Activated naive CD4-positive, alpha-beta T cell treated with anti-CD3 and anti-CD28 coated beads, Interleukin-2, amount 50 U/mL, for 72 hours (primary cell): ENCODE measurements at places on chromosomes 7 and 10.
A peak's percentile ranks its signal among the peaks of the same experiment; 100 is the strongest.

- no peak for DNase-seq
Observed at GRCh38 chr10:28263136-28263857, 39.6 kb downstream of the MPP7 start.

GRCh38 chr7:77657427-77658224 is 38.6 kb upstream of the RSBN1L start:
- peak; percentile 14 for DNase-seq

- no peak for DNase-seq
Observed at GRCh38 chr7:157299613-157300368, 37.0 kb upstream of the DNAJB6 start.

DNA sequence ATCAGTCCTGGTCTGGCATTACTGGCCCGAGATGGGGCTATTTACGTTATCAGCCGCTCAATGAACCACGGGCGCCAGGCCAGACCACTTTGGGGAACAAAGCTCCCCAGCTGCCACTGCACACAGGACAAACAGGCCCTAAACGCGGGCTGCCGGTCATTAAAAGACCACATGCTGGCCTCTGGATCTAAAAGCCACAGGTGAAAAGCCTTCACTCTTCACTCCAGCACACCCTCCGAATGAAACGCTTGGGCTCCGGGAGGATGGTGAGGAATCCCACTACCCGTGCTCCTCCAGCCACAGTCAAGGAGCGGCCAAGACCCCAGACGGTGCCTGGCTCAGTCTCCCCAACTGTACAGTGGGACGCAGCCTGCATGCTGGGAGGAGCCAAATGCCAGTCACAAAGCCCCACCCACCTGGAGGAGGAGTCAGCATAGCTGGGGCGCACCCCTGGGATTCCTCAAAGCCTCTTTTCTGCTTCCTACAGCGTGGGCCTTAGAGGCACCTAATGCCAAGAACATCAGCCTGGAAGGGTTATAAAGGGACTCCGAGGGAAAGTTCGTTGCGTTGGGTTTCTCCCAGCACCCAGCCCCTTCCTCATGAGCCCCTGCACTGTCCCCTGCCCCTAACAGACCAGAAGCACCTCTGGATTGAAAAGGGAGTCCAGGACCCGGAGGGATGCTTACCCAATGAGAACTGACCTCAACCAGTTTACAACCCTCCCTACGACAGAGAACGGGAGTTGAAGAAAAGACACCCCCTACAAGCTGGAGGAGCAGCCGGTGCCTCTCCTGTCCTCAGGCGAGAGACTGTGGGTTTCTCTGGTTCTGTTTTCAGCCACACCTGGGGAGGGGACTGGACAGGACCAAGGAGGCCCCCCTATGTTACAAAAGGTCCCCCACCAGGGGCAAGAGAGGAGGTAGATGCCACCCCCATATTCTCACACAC is 4.7 kb downstream of the PDGFA start:
- DNase-seq: no peak

GRCh38 chr7:27546610-27547009 is 116.1 kb downstream of the HIBADH start:
- DNase-seq: no peak

DNA sequence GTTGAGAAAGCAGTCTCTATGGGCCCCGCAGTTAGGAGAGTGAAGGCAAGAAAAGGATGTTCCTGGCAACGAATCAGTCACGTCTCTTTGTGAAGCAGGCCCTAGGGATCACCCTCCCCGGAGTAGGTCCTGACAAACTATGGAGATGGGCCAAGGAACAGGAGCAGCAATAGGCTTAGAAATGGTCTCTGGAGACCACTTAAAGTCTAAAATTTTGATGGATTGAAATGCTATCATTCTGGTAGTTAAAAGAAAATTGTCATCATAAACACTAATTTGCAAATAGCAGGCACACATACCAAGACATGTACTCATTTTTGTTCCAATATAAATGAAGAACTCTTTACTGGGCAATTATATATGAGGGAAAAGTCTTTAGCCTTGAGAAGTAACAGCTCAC is 123.5 kb downstream of the ITGB8 start:
- no peak for DNase-seq

- DNase-seq: no peak
Observed at GRCh38 chr7:121385800-121386179, 10.3 kb downstream of the FAM3C start.

- DNase-seq: no peak
Observed at GRCh38 chr10:80986596-80986995, 448.9 kb downstream of the SH2D4B start.

DNA sequence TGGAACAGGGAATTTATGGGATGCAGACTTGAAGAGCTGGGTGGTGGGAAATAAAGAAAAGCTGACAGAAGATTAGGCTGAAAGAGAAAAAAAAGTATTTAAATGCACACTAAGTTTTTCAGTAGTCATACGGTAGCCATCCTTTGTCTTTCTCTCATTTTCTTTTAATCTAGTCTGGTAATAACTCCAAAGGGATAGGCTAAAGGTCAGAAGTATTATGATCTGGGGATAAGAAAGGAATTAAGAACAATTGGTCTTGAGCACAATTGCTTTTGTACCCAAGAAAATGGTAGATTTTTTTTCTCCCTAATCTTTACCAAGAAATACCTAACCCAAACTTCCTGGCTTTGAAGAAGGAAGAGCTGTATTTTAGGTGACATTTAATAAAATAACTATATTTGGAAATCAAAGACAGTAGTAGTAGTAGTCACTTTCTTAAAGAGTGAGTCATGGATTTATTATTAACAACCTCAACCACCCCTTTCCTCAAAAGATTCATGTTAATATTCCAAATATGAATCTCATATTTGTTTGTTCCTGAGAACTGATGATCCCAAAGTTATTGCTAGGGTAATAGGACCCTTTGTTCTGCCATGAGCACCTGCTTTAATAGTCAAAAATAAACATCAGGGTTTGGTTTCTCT is 120.2 kb upstream of the ODAD2 start:
- no peak for DNase-seq

- no peak for DNase-seq
Observed at GRCh38 chr10:28295336-28295735, 7.5 kb downstream of the MPP7 start.

DNA sequence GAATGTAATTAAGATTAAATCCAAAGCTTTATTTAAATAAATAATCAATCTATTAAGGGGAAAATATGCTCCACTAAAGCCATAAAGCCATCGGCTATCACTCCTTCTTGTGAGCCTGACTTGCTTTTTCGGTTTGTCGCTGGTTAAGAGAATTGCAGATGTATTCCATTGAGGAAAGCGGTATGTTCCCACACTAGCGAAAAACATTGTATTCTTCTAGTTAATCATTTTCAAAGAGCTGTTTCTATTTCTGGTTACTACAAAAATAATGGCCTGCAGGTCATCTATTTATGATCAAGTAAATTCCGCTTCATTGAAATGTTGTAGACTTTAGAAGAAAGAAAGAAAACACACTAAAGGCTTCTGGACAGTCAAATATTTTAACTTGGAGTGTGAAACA is 173.4 kb downstream of the CACNB2 start:
- no peak for DNase-seq

GRCh38 chr7:10707519-10707918 is 266.2 kb upstream of the PHF14 start:
- no peak for DNase-seq

GRCh38 chr7:135833642-135834041 is 85.0 kb upstream of the FAM180A start:
- no peak for DNase-seq

DNA sequence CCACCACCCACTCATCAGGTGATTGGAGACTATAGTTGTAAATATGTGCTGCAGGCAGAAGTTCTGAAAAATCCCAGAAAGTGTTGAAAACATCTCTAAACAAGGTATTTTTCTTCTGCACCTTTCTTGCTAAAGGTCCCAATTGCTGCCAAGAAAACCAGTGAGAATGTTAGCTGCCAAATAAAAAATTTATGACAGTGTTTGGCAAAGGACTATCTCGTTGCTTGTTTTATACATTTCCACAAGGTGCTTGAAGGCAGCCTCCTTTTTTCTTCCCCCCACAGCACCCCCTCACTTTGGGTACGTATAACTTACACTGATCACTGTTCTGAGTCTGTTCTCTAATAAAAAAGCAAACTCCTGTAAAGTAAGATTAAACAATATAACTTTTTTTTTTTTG is 158.6 kb upstream of the TCF7L2 start:
- DNase-seq: no peak

DNA sequence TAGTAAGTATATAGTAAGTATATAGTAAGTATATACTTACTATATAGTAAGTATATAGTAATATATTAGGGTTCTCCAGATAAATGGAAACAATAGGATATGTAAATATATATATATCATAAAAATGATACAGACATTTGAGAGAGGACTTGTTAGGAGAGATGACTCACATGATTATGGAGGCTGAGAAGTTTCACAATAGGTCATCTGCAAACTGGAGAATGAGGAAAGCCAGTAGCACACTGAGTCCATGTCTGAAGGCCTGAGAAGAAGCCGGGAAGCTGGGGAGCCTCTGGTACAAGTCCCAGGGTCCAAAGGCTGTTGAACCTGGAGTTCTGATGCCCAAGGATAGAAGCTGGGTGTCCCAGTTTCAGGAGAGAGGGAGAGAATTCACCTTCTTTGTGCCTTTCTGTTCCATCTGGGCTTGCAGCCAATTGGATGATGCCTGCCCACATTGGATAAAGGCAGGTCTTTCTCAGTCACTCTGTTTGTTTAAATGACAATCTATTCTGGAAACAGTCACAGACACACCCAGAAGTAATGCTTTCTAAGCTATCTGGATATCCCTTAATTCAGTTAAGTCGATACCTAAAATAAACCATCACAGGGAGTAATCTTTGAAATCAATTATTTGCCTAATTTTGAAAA is 205.5 kb upstream of the CDC14C start:
- DNase-seq: no peak

DNA sequence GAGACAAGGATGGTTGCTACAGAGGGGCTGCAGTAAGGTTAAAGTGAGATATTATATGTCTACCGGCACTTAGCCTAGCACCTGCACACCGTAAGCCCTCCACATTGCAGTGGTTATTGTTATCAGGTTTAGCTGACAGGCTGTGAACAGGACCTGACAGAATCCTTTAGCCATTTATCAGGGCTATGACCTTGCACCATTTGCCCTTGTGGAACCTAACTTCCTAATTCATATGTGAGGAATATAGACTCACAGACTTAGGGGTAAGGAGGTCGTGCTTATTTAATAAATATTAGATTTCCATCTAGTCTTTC is 10.1 kb downstream of the NCOA4 start:
- no peak for DNase-seq

DNA sequence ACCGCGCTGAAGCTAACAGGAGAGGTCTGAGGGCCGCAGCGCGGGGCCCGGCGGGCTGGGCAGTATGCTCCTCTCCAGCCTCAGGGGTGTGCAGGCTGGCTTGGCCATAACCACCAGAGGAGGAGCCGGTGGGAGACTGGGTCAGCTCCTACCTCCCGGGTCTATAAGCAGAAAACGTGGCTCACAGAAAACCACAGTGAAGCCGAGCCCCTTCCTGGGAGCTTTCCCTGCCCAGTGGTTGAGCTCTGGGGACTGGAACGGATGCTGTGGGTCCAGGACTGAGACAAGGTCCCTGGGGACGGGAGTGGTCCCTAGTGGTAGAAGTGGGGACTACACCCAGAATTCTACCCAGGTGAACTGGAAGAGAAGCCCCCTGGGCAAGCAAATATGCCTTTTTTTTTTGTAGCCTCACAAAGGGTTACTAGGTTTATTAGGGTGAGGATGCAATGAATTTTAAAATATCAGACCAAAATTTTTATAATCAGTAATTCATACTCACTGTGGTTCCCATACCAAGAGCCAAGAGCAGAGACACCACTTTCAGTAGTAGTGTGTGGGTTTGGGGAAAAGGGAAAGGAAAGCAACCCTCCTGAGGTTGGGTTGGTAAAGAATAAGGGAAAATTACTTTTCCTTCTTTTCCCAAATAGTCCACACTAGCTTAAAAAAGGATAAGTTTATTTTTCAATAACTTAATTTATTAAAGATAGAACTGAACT is 67.9 kb upstream of the PRKCQ start:
- DNase-seq: peak; percentile 76

- DNase-seq: no peak
Observed at GRCh38 chr7:30335763-30336487, 51.5 kb downstream of the ZNRF2 start.

- DNase-seq: no peak
Observed at GRCh38 chr7:114217026-114217806, 197.4 kb upstream of the FOXP2 start.

GRCh38 chr10:128594688-128595087 is 468.5 kb upstream of the MKI67 start:
- no peak for DNase-seq

DNA sequence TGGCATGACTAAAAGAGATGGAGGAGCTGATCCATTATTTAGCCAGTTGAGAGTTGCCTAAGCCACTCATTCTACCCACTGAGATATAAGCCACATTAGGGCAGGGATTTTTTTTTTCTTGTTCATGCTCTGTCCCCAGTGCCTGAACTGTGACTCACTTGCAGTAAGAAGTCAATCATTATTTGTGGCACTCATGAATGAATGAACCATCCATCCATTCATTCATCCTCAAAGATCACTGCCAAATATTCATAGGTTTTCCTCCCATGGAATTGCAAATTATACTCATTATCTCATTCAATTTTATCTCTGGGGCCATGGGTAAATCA is 22.8 kb upstream of the ARID5B start:
- DNase-seq: no peak

GRCh38 chr7:43735403-43735801 is 6.1 kb upstream of the COA1 start:
- DNase-seq: no peak

GRCh38 chr7:152399344-152399743 is 36.5 kb downstream of the KMT2C start:
- DNase-seq: no peak

DNA sequence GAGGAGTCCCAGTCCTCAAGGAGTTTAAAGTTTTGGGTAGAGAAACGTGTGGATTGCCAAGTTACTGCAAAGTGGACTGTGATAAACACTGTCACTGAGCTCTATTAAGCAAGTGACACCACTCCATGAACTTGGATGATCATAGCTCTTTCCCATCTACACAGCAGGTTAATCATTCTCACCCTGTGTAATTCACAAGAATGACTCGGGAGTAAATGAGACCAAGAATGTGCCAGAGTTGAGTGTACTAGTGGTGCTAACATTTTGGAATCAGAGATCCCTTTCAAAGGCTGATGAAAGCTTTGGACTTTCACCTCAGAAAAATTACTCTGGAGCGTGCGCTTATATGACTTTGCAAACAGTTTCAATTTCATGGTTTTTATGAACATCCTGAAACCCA is 80.8 kb downstream of the RBM20 start:
- no peak for DNase-seq

DNA sequence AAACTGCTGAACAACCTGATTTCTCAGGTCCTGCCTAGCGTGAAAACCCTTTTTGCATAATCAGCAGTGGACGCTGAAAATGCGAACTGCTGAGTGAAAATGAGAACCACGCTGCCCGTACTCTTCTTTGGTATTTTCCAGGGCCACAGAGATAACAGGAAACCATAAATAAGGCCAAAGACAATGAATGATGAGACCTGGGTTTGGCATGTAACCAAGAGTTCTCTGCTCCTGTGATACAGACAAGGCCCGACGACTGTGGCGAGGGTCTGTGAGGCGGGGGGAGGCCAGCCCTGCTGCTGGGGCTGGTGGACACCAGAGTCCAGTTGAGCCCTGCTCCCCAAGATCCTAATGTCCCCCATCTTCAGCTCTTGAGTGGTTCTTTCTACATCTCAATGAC is 236.0 kb downstream of the WDR11 start:
- no peak for DNase-seq

- DNase-seq: no peak
Observed at GRCh38 chr7:155584763-155585531, 38.6 kb upstream of the CNPY1 start.
